ACHN (cell line): ENCODE measurements at places on chromosomes 4 and X.
A peak's percentile ranks its signal among the peaks of the same experiment; 100 is the strongest.

DNA sequence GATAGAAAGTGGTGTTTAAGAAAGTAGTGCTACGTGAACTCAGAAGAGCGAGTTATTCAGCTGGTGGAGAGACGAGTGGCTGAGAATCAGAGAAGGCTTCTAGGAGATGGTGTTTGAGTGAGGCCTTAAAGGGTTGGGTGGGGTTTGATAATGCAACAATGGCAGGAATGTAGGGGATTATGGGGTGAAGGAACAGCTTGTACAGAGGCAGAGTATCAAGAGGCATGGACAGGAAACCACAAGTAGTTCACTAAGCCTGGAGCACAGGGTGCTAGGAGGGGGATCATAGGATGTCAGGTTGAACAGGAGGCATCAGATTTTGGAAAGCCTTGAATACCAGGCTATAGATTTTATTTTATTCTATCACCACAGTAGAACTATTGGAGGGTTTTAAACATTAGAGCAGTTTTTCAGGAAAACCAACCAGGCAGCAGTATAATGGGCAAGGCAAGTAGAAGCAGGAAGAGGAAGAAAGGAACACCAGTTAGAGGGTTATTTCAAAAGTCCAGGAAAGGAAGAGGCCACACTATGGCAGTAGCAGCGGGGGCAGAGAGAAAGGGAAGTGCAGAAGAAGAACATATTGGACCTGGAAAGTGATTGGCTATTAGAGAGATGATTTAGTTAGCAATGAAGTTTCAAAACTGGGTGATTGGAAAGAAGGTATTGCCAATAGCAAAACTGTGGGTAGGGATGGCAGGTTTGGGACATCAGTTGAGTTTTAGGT, 99.2 kb downstream of the DOCK11 start:
- DNase-seq, result no peak

- DNase-seq, result no peak
These were observed 119.1 kb downstream of the MBNL3 start for GRCh38 chrX:132369617-132370326.

DNA sequence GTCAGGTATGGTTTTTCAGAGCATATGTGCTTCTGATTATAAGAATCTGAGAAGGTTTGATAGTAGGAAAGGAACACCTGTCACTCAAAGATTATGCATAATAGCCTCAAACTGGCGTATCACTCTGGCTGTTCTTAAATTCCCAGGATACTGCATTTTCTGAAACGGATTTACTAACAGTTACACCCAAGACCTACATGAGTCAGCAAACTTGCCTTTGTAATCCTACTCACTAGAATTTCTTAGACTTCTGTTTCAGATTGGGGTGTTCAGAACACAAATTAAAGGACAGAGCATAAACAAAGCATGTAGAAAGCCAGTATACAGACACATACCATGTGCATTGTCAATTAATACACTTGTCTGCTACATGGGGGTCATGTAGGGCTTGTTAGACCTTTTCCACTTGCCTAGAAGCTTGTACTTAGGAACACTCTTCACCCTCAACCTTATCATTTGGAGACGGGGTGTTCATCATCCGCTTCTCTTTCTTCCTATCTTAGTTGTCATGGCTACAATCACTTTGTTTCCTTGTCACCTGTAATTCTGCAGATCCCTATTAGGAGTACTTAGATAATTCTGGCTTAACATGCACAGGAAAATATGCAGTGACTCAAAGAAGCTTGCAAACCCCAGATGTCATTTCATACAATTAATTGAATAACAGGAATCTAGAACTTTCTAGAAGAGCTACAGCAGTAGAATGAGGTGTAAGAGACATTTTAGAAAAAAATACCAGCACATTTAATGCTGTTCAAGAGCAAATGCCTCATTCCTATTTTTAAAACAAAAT, 593.0 kb upstream of the TENM3 start:
- no peak for DNase-seq

GRCh38 chrX:9912351-9913145, 54.6 kb upstream of the CLDN34 start:
- DNase-seq, result no peak

DNA sequence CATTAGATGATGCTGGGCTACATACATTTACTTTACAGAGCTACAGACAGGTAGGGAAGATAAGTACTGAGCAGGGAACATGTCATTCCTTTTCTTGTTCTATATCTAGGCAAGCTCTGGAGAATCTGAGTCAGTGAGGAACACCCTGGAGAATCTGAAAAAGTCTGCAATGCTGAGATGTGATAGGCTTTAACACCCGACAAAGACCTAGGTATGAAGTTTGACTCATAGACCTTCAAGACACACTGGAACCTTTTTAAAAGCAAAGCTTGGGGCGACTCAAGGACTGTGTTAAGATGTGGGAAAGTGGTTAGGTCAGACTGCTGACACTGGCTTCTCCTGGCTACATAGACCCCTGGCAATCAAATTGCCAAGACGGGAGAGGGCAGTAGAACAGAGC, 42.8 kb downstream of the OSTC start:
- DNase-seq, result no peak

DNA sequence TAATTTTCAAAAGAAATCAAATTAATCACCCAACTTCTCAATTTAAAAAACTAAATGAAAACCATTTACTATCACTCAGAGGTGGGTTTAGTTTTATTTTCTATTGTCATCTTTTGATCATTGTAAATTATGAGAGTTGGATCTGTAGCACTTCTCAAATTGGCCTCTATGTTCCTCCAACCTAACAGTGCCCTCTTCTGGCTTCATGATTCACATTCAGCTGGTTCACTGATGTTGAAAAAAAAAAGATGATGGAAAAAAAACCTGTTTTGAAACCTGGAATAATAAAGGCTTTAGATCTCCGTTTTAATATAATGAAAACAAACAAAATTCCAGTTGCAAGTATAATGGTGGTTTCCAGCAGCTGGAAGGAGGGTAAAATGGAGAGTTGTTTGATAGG, 2.4 kb upstream of the NBDY start:
- peak; percentile 38 for DNase-seq

DNA sequence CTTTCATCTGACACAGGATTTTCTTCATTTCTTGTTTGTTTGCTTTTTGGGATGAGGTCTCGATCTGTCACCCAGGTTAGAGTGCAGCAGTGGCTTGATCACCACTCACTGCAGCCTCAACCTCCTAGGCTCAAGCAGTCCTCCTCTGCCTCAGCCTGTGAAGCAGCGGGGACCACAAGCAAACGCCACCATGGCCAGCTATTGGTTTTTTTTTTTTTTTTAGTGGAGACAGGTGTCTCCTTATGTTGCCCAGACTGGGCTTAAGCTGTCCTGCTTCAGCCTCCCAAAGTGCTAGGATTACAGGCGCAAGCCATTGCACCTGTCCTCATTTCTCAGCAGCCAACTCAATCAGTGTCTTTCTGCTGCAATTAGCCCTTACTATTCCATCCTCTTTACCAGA, 10.3 kb downstream of the SPRY1 start:
- no peak for DNase-seq

DNA sequence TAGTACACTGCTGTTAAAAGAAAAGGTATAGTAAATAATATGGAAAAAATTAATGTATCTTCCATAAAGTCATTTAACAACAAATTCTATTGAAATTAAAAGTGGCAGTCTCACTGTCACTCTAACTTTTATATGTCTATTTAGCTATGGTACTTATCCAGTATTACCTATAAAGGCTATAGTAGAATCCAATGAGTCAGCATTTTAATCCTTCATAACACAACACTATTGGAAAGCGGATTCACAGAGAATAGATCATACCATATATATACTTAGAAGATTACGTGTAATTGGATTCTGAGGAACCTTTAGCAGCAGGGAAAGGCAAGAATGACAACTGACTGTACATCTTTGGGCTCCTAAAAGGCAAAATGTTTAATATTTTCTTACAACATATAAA, 1942.6 kb downstream of the PCDH7 start:
- no peak for DNase-seq

- peak; percentile 15 for DNase-seq
These were observed 191.2 kb downstream of the RRAGB start for GRCh38 chrX:55908661-55909212.

DNA sequence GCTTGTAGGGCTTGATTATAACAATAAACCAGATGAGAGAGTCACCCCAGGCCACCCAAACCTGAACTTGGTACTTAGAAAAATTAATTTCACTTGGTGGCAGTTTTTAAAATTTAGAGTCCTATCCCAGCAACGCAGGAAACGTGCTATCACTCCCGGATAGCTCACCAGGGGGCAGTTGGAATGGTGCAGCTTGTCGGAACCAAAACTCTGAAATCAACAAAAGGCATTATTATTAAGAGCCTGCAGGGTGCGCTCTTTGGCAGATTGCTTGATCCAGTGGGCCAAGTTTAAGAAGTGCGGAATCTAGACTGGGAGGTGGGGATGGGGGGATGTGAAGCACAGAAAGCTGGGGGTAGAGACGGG, 2.4 kb downstream of the FRAS1 start:
- peak; percentile 85 for DNase-seq

GRCh38 chr4:173852775-173853174, 322.7 kb upstream of the HAND2 start:
- DNase-seq, result no peak

GRCh38 chr4:86302251-86302650, 57.6 kb downstream of the MAPK10 start:
- DNase-seq, result no peak

- no peak for DNase-seq
These were observed 80.0 kb downstream of the NWD2 start for GRCh38 chr4:37324546-37324945.

DNA sequence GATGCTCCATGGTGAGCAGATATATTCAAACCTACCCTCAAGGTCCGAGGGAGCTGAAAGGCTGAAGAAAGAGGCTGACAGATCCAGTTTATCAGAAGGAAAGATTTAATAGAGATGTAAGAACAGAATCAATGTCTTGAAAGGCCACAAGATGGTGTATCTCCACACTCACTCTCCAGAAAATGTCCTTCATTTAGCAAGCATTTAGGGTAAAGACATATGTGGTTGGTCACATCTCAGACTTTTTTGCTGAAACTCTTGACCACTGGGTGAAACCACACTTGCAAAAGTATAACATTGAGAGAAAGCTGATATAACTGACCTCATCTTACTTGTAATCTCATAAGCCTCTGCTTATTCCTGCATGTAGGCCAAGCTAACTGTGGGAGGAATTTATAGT, 745.8 kb upstream of the GALNTL6 start:
- DNase-seq, result peak; percentile 2

DNA sequence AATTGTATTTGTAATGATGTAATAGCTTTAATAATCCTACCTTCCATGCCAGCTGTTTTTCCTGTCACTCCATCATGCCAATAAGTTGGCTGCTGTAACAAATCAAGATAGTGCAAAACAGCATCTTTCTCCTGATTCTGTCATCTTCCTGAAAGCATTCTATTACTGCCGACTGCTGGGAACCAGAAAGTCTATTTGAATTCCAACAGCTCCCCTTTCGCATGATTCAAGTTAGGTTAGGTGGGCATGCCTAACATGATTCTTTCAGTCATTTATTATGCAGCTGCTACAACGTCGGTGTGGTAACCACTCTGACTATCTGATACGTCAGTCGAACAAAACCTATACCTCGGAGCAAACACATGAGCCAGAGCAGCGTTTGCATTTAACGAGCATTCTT, 127.9 kb upstream of the DMD start:
- DNase-seq, result no peak

DNA sequence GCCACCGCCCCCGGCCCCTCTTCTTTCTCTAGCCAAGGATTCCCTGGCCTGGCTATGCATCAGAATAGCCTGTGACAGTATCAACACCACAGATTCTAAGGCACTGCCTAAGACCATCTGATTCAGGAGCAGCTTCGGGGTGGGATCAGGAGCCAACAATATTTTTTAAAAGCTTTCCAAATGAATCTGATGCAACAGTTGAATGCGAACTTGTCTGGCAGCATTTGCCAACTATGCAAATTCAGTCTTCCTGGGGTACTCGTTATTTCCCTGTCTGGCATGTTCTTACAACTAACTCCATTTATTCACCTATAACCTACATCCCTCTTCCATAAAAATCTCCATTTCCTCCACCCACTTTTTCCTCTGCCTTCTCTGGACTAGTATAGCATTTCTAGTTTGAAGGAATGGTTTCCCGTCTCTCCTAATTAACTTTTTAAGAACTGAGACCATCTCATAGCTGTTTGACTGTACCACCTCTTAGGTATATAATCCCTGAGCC, 36.2 kb upstream of the UGDH start:
- no peak for DNase-seq

DNA sequence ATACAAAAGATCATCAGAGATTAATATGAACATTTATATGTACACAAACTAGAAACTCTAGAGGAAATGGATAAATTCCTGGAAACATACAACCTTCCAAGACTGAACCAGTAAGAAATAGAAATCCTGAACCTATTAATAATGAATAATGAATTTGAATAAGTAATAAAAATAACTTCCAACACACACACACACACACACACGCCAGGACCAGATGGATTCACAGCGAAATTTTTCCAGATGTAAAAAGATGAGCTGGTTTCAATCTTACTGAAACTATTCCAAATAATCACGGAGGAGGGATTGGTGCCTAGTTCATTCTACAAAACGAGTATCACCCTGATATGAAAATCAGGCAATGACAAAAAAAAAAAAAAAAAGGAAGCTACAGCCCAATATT, 1095.0 kb downstream of the FAT4 start:
- DNase-seq, result no peak

DNA sequence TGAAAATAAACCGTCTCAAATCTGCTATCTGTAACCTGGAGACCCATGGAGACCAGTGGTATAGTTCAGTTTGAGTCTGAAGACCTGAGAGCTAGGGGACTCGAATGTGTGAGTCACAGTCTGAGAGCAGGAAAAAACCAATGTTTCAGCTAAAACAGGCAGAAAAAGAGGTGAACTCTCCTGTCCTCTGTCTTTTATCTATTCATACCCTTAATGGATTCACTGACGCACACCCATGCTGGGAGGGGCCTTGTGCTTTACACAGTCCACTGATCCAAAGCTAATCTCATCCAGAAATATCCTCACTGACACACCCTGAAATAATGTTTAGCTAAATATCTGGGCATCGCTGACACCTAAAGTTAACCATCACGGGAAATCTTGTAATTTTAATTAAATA, 297.9 kb downstream of the GPM6A start:
- DNase-seq, result no peak

DNA sequence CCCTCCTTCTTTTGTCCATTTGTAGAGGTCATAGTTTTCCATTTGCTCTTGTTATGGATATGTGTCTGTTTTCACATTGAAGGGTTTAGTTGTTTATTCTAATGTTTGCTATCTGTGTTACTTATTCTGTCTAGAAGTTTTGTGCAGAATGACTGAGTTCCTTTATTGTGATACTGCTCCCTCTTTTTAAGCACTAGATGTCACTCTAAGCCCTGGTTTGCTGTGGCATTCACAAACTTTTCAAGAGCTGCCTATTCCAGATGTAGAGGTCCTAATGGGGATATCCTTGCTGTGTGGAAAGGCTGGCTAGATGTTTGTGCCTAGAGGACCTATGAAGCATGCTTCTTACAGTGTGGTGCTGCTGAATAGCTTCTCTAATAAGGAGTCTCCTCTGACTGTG, 338.6 kb downstream of the SPIN4 start:
- DNase-seq, result no peak
